Activated T-cell treated with anti-CD3 and anti-CD28 coated beads, Interleukin-2, amount 50 U/mL, for 4 hours (primary cell): ENCODE measurements at places on chromosomes 2 and 18. TPM values are rescaled to one million over a fixed set of nuclear protein-coding genes. Genes with fewer than 3 reads are reported as not detected.

RPRM gene
- total RNA-seq, result not detected

DNA sequence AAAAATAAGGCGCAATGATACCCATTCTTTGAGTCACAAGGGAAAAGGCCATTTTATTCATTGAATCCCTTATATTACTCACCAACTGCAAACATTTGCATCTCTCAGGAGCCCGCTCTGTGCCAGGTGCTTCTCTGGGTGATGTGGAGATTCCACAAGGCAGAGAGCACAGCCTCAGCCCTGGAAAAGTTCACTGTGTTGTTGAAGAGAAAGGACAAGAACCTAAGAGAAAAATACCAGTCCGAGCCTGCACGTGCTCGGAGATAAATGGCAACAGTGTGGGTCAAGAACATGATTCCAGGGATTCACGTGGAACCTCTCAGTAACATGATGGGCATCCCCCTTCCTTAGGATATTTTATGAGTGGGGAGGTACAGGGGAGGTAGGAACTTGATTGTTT, 11.8 kb downstream of the GNAL start:
- no peak for DNase-seq

FIGN gene
- not detected for total RNA-seq

DNA sequence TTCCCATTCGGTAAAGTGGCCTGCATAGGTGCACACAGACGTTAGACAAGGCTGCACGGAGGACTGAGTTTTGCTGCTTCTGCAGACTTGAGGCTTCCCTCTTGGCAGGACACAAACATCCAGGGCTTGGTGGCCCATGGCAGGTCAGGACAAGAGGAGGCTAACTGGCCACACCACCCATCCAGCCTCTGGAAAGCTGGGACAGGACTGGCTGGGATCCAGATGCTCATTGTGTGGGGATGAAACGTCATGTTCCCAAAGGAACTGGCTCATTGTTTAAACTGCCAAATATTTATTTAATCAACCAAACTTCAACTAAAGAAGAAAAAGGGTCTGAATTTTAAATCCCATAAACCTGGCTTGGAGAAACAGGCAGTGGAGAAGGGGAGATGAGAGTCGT, 239.1 kb upstream of the EPAS1 start:
- no peak for DNase-seq

CCDC141 gene
- 0.58 TPM for total RNA-seq

DNA sequence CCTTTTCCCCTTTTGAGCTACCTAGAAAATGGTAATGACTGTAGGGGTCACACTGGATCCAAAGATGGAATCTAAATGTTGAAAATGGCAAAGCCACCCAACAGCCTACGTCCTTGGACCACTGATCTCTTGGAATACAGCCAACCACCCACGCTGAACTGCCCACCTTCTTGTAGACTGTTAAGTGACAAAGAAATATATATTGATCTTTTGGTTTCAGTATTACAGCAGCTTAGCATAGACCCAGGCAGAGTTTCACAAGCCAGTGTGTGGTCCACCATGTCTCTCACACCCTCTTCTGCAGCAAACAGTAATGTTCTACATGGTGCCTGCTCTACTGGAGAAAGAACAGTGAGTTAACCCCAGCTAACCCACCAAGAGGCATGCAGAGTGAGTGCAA, 20.2 kb downstream of the CACNB4 start:
- DNase-seq, result no peak

DNA sequence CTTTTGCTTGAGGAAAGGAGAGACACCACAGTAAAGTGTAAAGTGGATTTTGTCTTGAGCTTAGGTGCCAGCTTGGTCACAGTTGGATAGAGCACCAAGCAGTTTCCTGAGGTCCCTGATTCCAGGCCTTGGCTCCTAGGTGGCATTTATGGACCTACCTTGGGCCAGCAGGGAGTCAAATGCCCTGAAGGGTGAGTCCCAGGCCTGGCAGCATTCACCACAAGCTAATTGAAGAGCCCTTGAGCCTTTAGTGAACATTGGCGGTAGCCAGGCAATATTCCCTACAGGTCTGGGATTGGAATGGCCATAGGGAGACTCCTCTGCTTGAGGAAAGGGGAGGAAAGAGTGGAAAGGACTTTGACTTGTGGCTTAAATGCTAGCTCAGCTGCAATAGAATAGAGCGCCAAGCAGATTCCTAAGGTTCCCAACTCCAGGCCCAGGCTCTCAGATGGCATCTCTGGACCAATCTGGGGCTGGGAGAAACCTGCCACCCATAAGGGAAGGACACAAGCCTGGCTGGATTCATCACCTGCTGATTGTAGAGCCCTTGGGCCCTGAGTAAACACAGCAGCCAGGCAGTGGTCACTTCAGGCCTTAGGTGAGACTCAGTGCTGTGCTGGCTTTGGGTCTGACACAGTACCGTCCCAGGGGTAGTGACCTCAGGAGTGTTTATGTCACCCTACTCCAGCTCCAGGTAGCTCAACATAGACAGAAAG, 137.5 kb upstream of the OTOS start:
- no peak for DNase-seq

DNA sequence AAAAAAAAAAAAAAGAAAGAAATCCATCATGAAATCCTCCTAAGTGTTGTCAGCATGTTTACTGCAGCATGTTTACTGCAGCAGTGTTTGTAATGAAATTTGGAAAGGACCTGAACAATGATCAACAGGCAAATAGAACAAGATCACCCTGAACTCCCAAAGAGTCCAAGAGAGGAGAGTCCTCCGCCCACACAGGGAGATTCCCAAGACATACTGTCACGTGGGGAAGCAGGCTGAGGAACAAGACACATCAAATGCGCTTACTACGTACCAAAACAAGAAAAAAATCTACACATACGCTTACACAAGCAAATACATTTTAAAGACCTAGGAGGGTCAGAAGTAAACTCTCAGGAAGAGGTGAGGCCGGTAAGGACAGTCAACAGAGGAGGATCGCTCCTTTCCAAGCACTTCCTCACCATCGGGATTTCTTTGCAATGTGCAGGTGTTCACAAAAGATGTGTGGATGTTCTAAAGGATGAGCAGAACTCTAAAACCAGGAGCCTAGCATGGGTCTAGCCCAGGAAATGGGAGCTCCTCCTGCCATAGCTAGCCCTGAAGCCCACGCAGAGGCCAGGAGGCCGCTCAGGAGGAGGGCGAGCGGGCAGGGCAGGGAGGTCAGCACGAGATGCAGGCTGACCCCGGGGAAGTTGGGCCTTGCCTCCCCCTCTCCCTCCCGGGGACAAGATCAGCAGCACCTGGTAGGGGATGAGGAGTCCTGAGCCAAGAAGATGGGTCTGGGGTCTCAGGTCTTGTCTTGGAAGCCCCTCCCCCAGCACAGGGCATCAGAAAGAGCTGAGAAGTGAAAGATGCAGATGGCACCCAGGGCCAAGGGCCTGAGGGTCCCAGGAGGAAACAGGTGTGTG, 66.4 kb downstream of the ZNF516 start:
- DNase-seq, result no peak

MYL12A gene
- 171 TPM for total RNA-seq

DNA sequence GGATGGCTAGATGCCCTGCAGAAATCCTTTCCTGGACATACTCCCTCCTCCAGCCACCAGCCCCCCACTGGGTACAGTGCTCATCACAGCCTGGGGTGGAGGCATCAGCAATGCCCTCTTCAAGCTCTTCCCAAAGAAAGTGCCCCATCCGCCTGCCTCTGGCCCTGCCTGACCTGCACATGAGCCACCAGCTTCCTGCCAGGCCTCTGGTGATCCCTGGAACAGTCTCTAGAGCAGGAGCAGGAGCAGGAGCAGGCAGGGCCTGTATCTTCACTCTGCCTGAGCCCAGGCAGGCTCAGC, 54.1 kb upstream of the CAB39 start:
- no peak for DNase-seq

TTC27 gene
- 45.1 TPM for total RNA-seq

DNA sequence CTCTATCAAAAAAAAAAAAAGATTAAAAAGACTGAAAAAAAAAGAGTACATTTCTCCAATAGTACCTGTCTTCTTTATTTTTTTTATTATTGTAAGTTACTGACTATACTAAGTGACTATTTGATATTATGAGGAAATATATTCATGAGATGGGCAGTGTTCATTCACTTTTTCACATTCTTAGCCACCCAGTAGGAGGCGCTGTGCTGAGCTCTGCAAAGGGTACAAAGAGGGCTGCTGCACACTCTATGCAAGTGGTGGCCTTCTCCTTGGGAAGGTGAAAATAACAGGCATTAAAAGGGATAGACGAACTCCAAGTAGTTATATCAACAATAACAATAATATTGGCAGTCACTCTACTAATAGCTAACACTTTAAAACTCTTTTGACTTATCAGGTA, 1034.9 kb upstream of the FANCL start:
- DNase-seq, result no peak
